ENCODE measurements at places on chromosomes 3 and 15.
A peak's percentile ranks its signal among the peaks of the same experiment; 100 is the strongest.

GRCh38 chr3:85726241-85726640 lies 767.5 kb downstream of the CADM2 start:
- DNase-seq: no peak

GRCh38 chr3:25235466-25235865 lies 192.6 kb upstream of the RARB start:
- no peak for DNase-seq

- no peak for DNase-seq
These were observed 77.0 kb downstream of the LPP start for GRCh38 chr3:188230962-188231361.

DNA sequence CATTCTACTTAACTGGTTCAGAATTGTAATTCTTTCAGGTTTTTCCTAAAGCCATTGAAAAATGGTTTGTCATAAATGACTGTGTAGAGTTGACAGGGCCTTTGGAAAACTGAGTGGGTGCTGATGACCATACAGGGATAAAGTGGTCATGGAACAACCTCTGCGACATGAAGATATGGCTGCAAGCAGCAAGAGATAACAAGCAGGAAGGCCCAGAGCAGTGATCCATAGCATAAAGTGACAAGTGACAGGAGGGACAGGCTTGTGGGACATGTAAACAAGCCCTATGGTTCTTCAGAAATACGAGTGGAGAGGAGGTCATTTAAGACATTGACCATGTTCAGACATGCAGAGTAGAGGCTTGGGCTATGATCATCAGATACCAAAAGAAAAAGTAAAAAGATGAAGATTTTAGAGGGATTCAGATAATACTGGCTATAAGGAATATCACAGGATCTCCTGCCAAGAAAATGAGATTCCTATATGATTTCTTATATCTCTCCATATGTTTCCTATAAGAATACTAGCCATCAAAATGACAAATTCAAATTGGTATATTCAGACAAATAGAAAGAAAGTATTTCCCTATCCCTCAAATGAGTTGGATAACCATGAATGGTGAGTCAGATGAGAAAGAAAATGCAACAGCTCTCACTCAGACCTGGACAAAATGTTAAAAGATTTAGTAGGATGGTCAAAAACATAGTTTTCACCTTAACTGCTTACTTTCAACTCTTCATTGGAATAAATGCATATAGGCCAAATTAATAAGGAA lies 827.6 kb upstream of the CFAP20DC start:
- no peak for DNase-seq

GRCh38 chr15:100909565-100909964 lies 9.6 kb upstream of the LRRK1 start:
- no peak for DNase-seq

DNA sequence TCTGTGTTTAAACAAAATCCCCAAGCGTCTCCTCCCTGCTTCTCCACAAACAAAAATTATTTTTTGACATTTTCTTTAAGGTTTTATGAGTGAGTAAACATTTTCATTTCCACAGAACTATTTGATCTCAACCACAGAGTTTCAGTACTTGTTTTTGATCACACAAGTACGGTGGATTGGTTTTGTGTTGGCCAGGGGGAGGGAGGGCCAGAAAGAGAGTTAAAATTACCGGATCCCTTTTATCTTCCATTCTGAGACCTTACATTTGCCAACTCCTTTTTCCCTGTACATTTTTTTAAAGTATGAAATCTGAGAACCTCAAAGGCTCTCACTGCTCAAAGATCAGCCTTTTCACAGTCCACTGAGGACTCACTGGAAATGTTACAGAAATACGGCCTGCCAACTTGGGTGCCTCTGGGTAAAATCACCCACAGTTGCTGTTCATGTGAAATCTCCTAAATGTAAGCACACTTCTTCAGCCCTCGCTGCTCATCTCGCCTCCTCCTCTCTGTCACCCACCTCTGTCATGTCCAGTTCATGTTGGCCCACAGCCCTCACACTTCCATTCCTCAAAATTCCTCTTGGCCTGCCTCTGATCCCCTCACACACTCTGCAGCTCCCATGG lies 1.7 kb downstream of the HOMER2 start:
- no peak for DNase-seq

GRCh38 chr3:129228891-129229585 lies 20.4 kb upstream of the COPG1 start:
- DNase-seq: peak; percentile 74

DNA sequence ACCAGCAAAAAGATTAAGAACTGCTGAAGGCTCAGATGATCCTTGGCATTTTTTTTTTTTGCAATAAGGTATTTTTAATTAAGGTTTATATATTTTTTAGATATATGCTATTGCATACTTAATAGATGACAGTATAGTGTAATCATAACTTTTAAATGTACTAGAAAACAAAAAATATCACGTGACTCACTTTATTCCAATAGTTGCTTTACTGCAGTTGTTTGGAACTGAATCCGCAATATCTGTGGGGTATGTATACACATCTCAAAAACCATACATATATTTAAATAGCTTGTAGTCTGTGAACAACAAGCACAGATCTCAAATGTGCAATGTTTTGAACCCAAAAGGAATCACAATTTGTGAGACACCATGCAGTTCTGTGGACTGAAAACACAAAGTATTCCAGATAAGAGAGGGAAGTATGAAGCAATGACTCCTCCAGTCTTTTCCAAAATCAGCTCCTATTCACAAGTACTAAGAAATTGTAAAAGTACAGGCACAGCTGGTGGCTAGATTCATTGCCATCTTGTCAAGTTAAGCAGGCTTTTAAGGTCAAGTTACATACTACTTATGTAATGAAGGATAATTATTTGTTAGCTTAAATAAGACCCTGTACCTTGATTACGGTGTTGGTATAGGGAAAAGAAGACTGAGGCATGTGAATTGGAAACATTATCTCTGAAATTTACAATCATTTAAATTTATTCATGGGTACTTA lies 331.1 kb downstream of the TBC1D5 start:
- no peak for DNase-seq

GRCh38 chr3:60573494-60573893 lies 677.8 kb downstream of the FHIT start:
- DNase-seq: no peak

GRCh38 chr15:66046751-66047150 lies 177.5 kb downstream of the RAB11A start:
- no peak for DNase-seq

DNA sequence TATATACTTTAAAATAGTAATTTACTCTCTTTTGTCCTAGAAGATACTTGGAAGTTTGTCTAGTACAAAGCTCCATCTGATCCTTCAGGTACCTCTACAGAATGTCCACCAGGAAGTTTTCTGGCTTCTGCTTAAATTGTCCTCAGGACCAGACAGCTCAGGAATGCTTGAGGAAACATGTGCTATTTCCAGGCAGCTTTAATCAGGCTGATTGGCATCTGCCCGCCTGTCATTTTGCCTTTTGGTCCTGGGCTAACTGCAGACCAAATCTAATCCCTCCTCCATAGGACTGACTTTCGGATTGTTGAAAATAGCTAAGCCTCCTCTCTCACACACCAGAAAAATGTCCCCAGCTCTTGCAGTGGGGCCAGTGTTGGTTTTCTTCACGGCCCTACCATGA lies 113.4 kb upstream of the RGMA start:
- DNase-seq: no peak

DNA sequence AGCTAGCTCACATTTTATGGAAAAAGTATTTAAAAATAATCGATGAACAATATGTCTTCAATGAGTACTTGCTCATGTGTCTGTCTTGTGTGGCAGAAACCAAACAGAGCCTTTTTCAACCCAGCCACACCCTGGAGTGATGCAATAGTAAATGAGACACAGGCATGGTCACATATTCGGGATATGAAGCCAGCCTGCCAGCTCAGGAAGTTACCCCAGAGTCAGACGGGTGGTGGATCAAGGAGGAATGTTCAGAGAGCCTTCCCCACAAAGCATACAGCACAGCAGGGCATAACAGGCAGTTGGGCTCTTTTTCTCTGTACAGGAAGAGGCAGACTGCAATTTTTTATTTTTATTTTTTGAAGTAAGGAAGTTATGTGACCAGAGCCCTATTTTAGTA lies 27.3 kb downstream of the LARP6 start:
- DNase-seq: peak; percentile 48

Measured in HFF-Myc (cell line).